ENCODE measurements at places on chromosomes 1 and 21.
A peak's percentile ranks its signal among the peaks of the same experiment; 100 is the strongest.

GRCh38 chr1:220692436-220693228 is 2.5 kb downstream of the C1orf115 start:
- no peak for DNase-seq

DNA sequence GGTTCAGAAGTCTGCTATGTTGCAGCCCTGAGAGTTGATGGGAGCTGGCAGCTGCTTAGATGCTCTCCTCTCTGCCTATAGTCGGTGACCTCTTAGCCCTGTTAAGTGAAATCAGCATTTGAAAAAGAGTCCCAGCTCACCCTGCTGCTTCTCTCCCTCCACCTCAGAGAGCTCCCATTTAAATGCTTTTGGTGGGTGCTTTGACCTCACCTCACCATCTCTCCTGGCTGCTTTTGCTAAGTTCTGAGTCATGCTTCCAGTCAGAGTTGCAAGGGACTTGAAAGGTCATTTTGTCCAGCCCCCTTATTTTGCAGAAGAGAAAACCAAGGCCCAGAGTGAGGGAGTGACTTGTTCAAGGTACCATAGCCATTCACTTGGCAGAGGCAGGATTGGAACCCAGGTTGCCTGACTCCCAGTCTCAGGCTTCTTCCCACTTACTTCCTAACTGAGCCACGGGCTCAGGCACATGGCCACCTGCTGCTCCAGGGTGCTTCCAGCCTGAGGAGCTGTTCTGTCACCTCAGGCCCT is 3.3 kb downstream of the MAPKAPK2 start:
- no peak for DNase-seq

- DNase-seq: no peak
Observed at GRCh38 chr1:32890516-32891240, 4.4 kb downstream of the HPCA start.

- no peak for DNase-seq
Observed at GRCh38 chr1:79695138-79695537, 688.6 kb upstream of the ADGRL4 start.

DNA sequence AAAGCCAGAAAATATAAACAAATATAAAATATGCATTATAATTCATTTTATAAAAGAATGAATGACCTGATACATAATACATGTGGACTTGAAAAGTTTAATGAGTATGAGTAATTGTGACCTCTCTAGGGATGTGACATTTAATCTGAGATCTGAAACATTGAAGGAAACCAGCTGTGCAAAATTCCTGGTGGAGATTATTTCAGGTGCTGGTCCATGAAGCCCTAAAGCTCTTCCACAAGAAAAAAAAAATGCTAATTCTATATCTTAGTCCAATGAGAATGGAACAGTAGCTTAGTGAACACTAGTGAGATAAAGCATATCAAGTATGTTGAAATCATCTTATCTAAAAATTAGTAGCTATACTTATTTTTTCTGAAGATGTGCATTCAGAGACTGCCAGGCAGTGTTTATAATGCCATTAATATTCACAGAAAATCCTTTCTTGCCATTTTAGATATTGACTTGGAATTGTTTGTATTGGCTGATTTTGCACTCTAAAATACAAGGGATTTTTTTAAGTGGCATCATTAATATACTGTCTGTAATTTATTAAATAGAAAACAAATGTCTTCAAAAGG is 1485.9 kb downstream of the PLA2G4A start:
- peak; percentile 2 for DNase-seq
